ENCODE measurements at places on chromosomes 11 and 22.

DNA sequence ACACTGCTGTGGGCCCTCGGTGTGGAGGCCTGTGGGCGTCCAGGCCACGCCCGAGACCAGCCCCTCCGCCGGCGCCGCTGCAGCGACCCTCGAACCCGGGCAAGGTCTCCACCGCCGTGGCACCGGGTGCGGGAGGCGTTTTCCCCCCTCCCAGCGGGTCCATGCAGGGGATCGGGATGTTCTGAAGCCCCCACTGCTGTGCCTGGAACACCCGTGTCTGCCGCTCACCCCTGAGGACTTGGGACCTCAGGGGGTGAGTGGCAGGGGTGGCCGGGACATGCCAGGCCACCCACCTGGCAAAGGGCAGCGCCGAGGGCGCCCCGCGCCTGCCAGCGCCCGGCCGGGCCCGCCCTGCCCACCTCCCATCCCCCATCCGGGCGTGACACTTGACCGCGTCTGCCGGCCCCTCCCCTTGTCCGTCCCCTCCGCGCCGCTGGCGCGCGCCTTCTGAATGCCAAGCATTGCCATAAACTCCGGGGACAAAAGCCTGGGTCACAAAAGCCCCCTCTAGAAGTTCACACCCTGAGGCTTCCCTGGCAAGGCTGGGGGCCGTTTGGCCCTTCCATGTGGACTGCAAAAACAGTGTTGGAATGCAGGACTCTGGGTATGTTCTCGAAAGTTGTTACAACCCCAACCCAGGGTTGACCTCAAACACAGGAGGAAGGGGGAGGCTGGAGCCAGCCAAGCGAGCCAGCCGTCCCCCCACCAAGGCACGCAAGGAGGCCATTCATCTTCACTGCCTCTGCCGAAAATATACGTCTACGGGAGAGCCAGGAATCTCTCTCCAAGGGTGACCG, 819 bp upstream of the KCNQ1OT1 start:
- DNase-seq, result peak; percentile 62

- DNase-seq, result no peak
These were observed 5.4 kb downstream of the BEST1 start for GRCh38 chr11:61955422-61956135.

DNA sequence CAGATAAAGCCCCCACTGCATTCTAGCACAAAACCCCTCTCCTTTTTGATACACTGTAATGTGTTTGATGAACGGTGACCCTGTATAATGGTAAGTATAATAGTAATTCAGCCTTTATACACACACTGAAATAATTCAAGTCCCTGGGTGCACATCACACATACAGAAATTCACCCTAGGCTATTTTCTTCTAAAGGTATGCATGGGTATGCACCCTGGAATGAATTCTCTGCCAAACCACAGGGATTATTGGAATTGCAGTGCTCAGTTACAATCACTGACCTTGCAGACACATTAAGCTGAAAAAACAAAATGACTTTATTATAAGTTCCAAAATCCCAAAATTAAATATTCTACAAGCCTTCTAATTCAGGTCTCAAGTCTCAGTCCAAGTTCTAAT, 245.9 kb upstream of the FAT3 start:
- DNase-seq, result no peak

DNA sequence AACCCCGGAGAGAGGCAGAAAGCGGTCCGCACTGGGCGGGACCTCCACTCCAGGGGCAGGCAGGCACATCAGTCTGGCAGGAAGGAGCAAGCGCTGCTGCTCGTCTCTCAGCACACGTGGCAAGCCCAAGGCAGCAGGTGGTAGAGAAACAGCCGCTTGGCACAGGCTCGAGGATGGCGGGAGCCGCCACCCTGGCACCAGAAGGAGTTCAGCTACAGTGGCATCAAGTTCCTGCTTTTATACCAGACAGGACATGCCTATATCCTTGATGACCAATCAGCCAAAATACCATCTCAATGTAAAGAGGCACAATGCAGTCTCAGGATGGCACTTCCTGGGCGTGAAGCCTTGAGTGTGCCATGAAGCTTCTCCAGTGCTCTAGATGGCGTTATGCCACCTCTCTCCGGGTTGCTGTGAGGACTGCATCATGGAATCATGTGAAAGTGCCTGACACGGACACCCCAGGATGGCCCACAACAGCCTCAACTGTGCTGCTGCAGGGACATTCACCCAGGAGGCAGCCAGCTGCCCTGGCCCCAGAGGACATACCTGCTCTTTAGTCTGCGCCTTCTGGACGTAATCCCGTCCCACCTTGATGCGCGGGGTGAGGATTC, 64.8 kb downstream of the APOL1 start:
- no peak for DNase-seq

- no peak for DNase-seq
These were observed 102.9 kb upstream of the GAL start for GRCh38 chr11:68581439-68581838.

GRCh38 chr11:2139123-2139521, at the start of gene IGF2:
TSS of gene IGF2 (minus strand) at chr11:2139389. CDS start at chr11:2135523, 3,866 bp downstream.
- no peak for DNase-seq

DNA sequence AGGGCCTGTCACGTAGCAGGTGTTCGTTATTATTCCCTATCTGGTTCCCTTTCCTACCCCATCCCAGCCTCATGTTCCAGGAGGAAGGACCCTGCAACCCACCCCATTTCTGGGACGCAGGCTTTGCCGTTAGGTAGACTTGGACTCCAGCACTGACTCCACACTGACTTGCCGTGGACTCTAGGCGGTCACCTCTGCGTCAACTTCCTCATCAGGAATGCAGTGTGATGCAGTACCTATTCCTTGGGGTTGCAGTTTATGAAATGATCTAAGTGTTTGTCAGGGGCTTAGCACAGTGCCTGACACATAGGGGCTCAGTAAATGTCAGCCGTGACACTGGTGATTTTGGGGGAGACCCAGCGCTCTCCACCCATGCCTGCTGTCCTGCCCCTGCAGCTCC, 16.8 kb downstream of the DGKZ start:
- no peak for DNase-seq

GRCh38 chr11:86294026-86294425, 8.0 kb upstream of the HIKESHI start:
- DNase-seq, result no peak

- DNase-seq, result no peak
These were observed 9.2 kb downstream of the PARVB start for GRCh38 chr22:44033287-44033686.

DNA sequence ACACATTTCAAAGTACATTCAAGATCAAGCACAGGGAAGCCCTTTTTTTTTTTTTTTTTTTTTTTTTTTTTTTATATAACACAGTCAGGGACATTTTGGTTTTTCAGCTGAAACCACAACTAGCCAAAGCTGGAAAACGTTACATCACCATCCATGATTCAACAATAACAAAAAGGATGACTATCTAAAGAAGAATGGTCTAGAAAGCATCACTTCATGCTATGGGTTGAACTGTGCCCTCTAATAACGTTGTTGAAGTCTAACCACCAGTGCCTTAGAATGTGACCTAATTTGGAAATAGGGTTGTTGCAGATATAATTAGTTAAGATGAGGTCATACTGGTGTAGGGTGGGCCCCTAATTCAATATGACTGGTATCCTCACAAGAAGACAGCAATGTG, 46.6 kb downstream of the MTMR2 start:
- DNase-seq, result no peak

GRCh38 chr22:47196881-47197772, 434.7 kb downstream of the TBC1D22A start:
- DNase-seq, result no peak

DNA sequence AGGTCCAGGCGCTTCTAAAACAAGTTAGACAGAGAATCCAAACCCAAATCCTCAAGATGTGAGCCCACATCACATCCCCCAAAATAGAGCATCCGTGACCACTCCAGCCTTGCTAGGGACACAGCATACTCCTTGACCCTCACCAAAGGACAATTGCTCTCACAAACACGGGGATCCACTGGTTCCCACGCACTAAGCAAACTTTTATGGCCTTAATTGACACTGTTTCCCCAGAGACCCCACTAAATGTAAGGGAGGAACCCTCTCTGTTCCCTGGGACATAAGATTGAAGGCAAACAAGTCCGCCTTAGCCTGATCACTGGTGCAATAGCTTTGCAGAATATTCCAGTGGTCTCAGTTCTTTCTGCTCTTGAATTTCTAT, 20.1 kb downstream of the ZNF74 start:
- no peak for DNase-seq

DNA sequence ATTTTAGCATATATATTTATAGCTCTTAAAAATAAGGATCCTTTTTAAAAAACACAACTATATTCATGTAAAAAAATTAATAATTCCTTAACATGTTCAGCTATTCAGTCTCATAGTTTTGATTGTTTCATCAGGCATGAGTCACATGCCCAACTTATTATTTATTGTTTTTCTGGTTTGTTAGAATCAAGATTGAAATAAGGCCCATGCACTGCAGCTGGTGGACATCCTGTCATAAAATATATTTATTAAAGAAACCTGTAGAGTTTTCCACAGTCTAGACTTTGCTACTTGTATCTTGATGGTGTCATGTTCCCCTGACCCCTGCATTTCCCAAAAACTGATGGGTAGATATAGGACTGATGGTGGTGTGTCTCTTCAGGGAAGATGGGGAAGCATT, 77.4 kb downstream of the PARVA start:
- no peak for DNase-seq

- DNase-seq, result no peak
These were observed 19.3 kb downstream of the HPS4 start for GRCh38 chr22:26464312-26464711.

DNA sequence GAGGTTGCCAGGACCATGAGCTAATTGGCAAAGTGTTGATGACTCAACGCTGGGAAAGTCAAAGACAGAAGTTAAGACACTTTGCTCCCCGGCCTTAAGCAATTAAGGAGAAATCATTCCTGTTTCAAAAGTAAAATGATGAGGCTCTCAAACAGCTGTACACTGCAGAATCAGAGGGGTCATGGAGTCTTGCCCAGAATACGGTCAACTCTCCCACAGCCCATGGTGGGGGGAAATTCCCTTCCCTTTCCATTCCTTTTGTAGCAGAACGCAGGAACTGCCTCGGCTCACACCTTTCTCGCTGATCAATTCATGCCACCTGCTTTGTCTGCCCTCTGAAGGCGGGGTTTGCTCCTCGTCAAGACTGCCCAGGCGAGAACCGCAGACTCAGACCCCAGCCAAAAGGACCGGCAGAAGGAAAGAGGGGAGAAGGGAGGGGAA, 52.8 kb downstream of the MN1 start:
- no peak for DNase-seq

- no peak for DNase-seq
These were observed 51.6 kb downstream of the TBC1D22A start for GRCh38 chr22:46813816-46814597.

GRCh38 chr22:26893173-26894110, 236.1 kb downstream of the MIAT start:
- no peak for DNase-seq

DNA sequence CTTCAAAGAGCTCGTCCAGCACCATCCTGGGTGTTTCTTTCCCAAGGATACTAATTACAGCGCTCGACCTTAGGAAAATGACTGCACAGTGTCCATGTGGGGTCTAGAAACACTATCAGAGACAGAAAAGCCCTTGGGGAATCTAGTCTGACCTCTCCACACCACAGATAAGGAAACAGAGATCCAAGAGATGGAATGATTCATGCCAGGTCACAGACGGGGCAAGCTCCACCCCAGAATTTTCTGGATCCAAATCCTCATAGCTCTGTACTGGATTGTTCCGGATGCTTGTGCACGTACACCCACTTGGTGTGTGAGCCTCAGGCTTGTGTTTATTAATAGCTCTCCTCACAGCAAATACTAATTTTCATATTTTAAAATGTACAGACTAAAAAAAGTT, 11.3 kb downstream of the ABTB2 start:
- DNase-seq, result no peak

- DNase-seq, result no peak
These were observed 42.1 kb upstream of the GNB1L start for GRCh38 chr22:19896665-19897355.

- DNase-seq, result no peak
These were observed 234.7 kb downstream of the LUZP2 start for GRCh38 chr11:24731554-24731953.

- no peak for DNase-seq
These were observed 74.0 kb downstream of the TRAF6 start for GRCh38 chr11:36436064-36436463.

GRCh38 chr22:17336061-17336460, 33.2 kb upstream of the CECR2 start:
- DNase-seq, result no peak

GRCh38 chr11:72831521-72832300, 17.5 kb downstream of the ATG16L2 start:
- DNase-seq, result peak; percentile 74

- no peak for DNase-seq
These were observed 485.8 kb upstream of the CADM1 start for GRCh38 chr11:115990004-115990447.

- no peak for DNase-seq
These were observed 7.4 kb downstream of the MED15 start for GRCh38 chr22:20514658-20515406.

- no peak for DNase-seq
These were observed 27.4 kb downstream of the SEZ6L start for GRCh38 chr22:26196657-26197056.

GRCh38 chr11:126081915-126082250, 19.2 kb upstream of the CDON start:
- DNase-seq, result no peak

DNA sequence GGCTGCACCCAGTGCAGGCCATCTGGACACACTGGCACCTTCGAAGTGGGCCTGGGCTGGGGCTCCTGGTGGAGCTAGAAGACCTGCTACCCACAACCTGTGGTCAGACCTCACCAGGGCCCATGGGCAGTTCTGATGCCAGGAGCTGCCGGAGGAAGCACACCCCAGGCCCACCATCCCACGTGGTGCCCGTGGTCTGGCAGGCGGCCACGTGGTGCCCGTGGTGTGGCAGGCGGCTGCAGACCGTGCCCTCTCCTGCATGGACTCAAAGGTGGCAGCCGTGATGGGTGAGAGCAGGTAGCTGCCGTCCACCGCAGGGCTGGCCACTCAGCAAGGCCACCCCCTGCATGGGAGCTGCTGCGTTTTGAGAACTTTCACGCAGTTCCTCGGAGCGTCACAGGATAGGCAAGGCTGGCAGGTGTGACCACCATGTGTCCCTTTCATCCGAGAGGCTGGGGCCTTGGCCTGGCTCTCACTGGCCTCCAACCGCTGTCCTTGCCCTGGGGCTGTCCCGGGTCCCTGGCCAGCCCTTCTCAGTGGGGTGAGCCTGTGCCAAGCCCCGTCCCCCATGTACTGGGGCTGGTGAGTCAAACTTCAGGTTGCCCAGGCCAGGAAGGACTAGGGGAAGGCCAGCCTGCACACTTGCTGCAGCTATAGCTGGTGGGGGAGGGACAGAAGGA, 3.9 kb upstream of the IL17REL start:
- no peak for DNase-seq

- DNase-seq, result no peak
These were observed 8.8 kb downstream of the SCGB2A1 start for GRCh38 chr11:62217191-62217748.

Data from left kidney (tissue), 8 donors.